ENCODE measurements at places on chromosomes 1 and 21.

- no peak for DNase-seq
Observed at GRCh38 chr1:116309090-116309870, 63.8 kb upstream of the ATP1A1 start.

GRCh38 chr1:161872506-161872905 lies 106.4 kb downstream of the ATF6 start:
- DNase-seq = no peak

- DNase-seq = no peak
Observed at GRCh38 chr1:97088391-97088790, 366.8 kb downstream of the PTBP2 start.

DNA sequence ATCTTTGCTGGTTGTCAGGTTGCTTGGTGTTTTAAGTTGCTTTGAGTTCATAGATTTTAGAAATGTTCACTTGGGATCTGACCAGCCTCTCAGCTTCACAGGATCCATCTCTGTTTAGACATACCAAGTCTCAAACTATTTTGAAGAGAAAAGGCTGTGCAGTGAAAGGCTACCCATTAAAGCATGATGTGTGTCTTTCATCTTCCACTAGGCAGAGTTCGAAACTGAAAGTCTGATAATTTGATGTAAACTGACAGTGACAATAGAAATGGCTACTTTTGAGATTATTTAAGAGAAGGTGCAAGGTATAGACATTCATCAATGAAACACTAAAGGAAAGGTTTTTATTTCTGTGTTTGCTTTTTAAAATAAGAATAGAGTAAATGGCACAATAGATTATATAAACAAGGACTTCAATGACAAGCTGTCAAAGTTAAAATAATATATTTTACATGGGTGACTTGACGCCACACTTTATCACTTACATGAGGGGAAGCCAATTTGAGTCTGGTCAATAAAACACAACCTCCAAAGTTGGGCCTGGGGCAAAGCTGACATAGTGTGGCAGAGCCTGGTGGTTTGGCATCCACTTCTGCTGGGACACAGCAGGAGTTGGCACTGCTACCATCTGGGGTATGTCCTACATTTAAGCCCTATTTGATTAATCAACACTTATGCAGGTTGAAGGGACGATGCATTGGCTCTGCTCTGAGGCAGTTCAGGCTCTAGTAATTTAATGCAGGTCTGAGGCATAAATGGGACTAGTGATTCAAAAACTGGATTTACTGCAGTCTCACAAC lies 197.7 kb downstream of the CRB1 start:
- DNase-seq = no peak

DNA sequence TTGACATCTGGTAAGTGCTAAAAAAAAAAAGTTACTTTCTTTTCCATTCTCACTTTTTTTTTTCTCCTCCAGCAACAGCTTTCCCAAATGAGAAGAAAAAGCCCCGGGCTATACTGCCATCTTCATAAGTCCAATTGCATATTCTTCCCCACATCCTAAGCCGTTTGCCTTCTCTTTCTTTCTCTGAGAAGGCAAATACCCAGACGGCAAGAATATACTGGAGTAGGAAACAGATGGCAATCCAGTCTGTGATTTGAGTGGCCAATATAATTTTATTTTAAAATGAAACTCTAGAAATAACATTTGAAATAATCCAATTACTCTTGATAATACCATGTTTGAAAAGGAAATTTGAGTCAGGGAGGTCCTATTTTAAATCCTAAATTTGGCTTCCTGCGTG lies 44.6 kb upstream of the GREM2 start:
- DNase-seq = no peak

- DNase-seq = no peak
Observed at GRCh38 chr1:44038876-44039657, 7.8 kb upstream of the SLC6A9 start.

GRCh38 chr1:89311757-89312156 lies 39.1 kb upstream of the GBP5 start:
- DNase-seq = no peak

DNA sequence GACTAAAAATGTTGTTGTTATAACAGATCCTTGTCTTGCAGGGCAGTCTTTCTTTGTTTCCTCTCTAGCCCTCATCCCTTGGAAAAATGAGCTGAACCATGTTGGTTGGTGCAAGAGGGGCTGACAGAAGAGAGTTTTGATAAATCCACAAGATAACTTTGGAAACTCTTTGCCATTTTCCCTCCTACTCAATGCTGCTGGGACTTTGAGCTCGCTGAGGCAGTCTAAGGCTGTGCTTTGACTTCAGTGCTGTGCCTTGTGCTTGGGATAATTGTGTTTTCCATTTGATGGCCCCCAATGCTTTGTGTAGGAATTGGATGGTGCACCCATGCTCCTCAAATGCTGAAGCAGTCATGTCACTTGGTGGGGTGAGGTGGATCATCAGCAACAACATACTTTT lies 31.7 kb downstream of the ST6GALNAC3 start:
- DNase-seq = no peak

DNA sequence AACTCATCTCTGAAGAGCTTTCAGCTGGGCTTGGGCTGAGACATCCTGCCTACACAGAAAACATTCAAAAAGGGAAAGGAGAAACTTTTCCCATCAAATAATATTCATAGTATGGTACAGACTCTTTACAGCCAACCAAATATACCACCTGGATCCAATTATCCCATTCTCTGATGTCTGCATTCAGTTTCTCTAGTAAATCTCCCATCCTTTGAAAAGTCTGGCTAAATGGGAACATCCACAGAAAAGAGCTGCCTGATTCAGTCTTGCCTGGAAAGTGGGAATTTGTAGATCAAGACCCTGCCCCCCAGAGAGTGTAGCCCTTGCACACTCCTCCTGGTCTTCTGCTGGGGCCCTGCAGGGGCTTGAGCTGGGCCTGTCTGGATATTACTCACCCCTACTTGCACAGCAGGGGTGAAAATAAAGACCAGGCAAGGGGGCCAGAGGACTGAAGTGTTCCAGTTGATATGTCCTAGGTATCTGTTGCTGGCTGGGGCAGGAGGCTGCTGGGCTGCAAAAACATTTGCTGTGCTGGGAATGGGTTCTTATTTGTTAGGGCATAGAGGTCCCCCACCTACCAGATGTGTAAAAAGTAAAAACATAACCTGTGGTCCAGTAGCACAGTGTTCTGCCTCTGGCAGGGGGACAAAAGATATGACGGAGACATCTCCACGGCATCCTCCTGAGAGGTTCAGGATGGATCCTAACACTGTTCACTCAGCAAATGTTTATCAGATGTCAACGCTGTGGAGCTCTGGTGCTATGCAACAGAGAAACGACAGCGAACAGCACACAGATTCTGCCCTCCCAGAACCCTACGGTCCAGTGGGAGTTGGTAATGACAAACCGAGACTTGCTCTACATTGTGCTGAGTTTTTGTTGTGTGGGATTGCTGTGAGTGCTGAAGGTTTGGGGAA lies 140.3 kb downstream of the PLXNA2 start:
- no peak for DNase-seq

GRCh38 chr1:145898756-145899155 lies 11.1 kb downstream of the ITGA10 start:
- DNase-seq = no peak
